ENCODE measurements at places on chromosomes 13 and 19.

- DNase-seq, result no peak
- H3K4me1 ChIP-seq, result peaks cover 9% of the 10 kb centered on the region
- H3K4me3 ChIP-seq, result no peak overlapping the region
- no peaks in the 10 kb centered on the region for H3K36me3 ChIP-seq
- peaks cover 20% of the 10 kb centered on the region for H3K27me3 ChIP-seq
Observed at GRCh38 chr19:40639638-40639982, 38.4 kb downstream of the LTBP4 start.

- H3K4me3 ChIP-seq, result no peak overlapping the region
- DNase-seq, result peak; percentile 71
- H3K36me3 ChIP-seq, result peaks cover 4% of the 10 kb centered on the region
- H3K4me1 ChIP-seq, result peaks cover 9% of the 10 kb centered on the region
- no peak overlapping the region for H3K27ac ChIP-seq
Observed at GRCh38 chr19:57348136-57348535, 2.9 kb upstream of the ZNF304 start.

GRCh38 chr19:33731881-33732280 lies 64.8 kb upstream of the KCTD15 start:
- H3K36me3 ChIP-seq, result no peaks in the 10 kb centered on the region
- peaks cover 13% of the 10 kb centered on the region for H3K27me3 ChIP-seq
- no peak for DNase-seq
- no peak overlapping the region for H3K27ac ChIP-seq

DNA sequence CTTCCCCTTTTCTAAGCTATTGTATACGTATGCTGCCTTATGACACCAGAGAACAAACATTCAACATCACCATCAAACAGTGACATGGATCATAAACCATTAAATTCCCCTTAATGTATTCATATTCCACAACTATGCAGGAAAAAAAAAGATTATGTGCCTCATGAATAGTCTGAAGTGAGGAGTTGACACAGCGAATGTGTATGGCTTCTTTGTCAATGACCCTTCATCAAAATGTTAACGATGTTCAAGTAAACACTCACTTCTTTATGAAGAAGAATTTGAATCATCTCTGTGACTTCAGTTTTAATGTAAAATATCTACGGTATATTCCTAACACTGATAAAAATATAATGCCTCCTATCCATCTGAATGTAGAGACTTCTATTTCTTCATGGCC lies 44.6 kb downstream of the SMAD9 start:
- H3K4me1 ChIP-seq, result peaks cover 3% of the 10 kb centered on the region
- no peaks in the 10 kb centered on the region for H3K36me3 ChIP-seq
- no peak overlapping the region for H3K4me3 ChIP-seq
- no peaks in the 10 kb centered on the region for H3K27me3 ChIP-seq
- H3K27ac ChIP-seq, result no peak overlapping the region
- no peak for DNase-seq

- H3K4me3 ChIP-seq, result peak overlapping the region; percentile 86
- no peak overlapping the region for H3K27ac ChIP-seq
- H3K4me1 ChIP-seq, result peaks cover 6% of the 10 kb centered on the region
- no peak for DNase-seq
Observed at GRCh38 chr19:53538378-53539109, 599 bp downstream of the ZNF331 start.

DNA sequence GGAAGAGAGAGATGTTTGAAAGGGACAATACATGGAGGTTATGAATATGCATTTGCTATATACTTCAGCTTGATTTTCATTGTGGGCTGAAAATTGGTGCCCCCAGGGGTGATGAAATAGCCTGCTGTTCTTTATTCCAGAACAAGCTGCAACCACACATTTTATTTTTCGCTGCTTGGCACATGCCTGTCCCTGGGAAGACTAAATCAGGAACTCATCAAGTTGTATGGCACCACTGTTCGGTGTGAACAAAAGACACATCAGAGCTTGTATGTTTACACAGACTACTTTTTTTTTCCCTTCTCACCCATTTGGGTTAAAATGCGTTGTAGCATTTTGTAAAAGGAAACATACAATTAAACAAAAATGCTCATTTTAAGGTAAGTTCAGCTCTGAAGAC lies 230.7 kb downstream of the NALCN start:
- no peaks in the 10 kb centered on the region for H3K36me3 ChIP-seq
- DNase-seq, result no peak
- H3K27ac ChIP-seq, result no peak overlapping the region
- H3K4me1 ChIP-seq, result no peaks in the 10 kb centered on the region

GRCh38 chr13:39226359-39226758 lies 188.1 kb downstream of the NHLRC3 start:
- no peak for DNase-seq
- no peaks in the 10 kb centered on the region for H3K4me1 ChIP-seq
- no peaks in the 10 kb centered on the region for H3K36me3 ChIP-seq
- H3K27ac ChIP-seq, result no peak overlapping the region

GRCh38 chr19:43720936-43721335 lies 5.1 kb downstream of the IRGC start:
- H3K27me3 ChIP-seq, result no peaks in the 10 kb centered on the region
- no peak overlapping the region for H3K4me3 ChIP-seq
- H3K36me3 ChIP-seq, result peaks cover 4% of the 10 kb centered on the region
- no peak for DNase-seq
- H3K27ac ChIP-seq, result no peak overlapping the region

All from mesenchymal stem cell (in vitro differentiated cells and primary cell).